ENCODE measurements at places on chromosomes 12 and 14.

DNA sequence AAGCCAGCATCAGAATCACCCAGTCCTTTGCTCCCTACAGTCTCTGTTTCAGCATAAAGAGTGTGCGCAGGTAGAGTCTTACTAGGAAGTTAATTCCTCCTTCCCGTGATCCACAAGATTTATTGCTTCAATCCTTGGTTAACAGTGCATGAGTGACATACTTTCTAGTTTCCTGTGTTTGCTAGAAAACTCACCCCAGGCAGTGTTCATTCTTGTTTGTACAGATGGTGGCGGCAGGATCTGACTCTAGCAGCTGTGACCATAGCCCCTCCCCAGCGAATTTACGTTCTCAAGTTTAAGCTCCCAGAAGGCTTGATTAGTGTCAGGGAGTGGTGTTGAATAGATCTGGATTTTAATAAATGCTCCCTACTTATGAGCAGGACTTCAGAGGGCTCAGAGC lies 75.9 kb upstream of the ANO2 start:
- no peak for DNase-seq

GRCh38 chr14:102043251-102044025 lies 43.4 kb downstream of the HSP90AA1 start:
- no peak for DNase-seq

GRCh38 chr14:63960926-63961567 lies 108.2 kb downstream of the SYNE2 start:
- no peak for DNase-seq

GRCh38 chr12:11906286-11906935 lies 164.3 kb upstream of the BCL2L14 start:
- no peak for DNase-seq

GRCh38 chr14:35159742-35160409 lies 37.5 kb downstream of the PRORP start:
- no peak for DNase-seq

- no peak for DNase-seq
These were observed 7.9 kb downstream of the CCDC85C start for GRCh38 chr14:99596071-99596627.

- DNase-seq = no peak
These were observed 185.1 kb downstream of the DACT1 start for GRCh38 chr14:58822856-58823255.

GRCh38 chr12:51836827-51837173 lies 11.7 kb downstream of the FIGNL2 start:
- DNase-seq = no peak

- DNase-seq = no peak
These were observed 495.7 kb downstream of the GALC start for GRCh38 chr14:87497301-87497700.

DNA sequence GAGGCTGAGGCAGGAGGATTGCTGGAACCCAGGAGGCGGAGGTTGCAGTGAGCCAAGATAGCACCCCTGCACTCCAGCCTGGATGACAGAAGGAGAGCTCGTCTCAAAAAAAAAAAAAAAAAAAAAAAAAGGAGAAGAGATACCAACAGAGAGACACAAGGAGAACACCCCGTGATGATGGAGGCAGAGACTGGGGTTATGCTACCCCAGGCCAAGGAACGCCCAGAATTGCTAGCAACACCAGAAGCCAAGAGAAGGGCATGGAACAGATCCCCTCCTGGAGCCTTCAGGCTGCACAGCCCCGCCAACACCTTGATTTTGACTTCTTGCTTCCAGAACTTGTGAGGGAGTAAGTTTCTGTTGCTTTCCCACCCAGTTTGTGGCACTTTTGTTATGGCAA lies 148.0 kb upstream of the FOXN3 start:
- DNase-seq = no peak

GRCh38 chr14:50000380-50001150 lies 107.7 kb downstream of the ARF6 start:
- peak; percentile 65 for DNase-seq
